ENCODE measurements at places on chromosomes 5 and 9.

DNA sequence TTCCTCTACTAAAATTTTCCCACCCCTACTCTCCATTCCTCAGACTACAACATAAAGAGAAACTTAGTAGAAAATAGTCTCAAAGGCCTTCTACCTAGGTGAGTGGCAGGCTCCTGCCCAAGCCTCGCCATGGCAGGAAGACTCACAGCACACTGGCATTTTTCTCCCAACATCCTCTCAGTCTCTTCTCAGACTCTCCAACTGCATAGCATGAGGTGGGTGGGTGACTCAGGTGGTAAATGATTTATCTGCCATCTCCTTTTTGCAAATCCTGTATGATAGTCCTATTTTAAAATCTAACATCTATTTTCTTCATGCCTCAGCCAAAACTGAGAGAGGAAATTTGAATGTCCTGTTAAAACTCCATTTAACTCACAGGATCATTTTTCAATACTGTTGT, 33.5 kb upstream of the GRIA1 start:
- no peak for DNase-seq

- DNase-seq: peak; percentile 19
Observed at GRCh38 chr5:56190497-56190896, 42.6 kb downstream of the ANKRD55 start.

GRCh38 chr5:31626156-31626555, 12.8 kb upstream of the PDZD2 start:
- DNase-seq: no peak

DNA sequence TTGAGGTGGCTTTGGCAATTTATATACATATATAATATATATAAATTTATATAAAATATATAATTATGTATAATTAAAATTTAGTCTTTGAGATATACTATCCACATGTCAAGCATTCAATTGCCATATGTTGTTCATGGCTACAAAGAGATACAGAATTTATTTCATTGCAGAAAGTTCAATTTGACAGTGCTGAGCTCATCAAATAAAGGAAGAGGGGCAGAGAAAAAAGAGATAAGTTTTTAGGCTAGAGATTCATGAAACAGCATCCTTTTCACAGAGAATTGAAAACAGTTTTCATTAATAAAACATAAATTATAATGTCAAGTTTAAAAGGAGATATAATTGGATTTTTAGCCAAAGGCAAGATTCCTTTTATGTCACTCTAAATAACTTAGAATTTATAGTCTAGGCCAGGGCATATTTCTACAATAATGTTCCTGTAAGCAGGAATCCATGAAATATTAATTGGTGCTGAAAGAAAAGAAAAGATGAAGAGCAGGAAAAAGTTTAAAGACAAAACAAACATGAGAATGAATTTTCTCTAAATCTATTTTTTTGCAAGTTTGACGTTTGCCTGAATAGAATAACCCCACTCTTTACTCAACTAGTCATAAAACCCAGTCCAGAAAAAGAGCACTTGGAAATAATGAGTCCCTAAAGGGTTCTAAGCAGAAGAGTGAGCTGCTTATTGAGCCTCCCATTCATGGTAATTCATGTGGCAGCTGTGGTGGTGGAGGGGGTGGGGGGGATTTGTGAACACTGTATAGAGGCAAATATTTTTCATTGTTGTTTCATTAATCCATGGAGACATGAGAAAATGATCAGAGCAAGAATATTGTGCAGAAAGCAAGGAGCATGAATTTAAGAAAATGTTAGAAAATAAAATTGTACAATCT, 1279.5 kb downstream of the CDH12 start:
- no peak for DNase-seq

- DNase-seq: no peak
Observed at GRCh38 chr5:52063186-52063585, 679.9 kb downstream of the ISL1 start.

DNA sequence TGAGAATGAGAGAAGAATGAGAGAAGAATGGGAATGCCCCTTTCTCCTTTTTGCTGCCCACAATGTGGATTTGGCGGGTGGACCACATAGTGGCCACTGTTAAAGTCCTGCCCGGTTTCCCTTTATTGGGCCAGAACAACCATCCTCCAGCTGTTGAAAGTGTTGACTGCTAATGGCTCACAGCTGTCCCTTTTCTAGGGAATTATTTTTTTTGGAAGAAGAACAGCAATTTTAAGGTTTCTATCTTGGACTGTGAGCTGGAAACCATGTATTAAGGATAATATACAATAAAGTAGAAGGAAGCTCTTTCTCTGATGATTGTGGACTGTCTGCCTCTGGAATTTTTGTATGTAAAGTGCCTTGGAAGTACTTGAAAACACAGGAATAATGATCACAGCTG, 185.9 kb downstream of the DMRT2 start:
- DNase-seq: no peak

DNA sequence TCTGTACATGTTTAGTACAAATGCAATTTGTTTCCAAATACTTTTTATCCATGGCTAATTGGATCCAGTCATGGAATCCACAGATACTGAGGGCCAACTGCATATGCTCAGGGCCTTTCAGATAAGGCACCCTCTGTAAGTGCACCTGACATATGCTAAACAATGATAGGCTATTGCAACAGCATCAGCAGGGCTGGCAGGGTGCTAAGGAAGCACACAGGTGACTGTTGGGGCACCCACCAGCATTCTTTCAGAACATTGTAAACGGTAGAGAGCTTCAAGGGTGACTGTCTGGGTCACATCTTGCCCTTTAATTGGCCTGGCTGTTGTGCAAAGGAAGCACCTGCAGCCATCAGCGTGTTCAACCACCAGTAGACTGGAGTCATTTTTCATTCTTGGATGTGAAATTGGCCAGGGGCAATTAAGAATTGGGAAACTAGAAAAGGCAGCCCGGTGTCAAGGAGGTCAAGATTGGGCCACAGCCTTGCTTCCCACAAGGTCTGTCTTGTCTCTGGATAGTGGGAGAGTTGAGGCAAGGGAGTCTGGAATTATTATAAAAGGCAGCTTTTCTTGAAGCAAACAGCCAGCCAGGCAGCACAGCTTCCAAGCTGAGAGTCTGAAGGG, 129.3 kb upstream of the RAI14 start:
- DNase-seq: no peak

DNA sequence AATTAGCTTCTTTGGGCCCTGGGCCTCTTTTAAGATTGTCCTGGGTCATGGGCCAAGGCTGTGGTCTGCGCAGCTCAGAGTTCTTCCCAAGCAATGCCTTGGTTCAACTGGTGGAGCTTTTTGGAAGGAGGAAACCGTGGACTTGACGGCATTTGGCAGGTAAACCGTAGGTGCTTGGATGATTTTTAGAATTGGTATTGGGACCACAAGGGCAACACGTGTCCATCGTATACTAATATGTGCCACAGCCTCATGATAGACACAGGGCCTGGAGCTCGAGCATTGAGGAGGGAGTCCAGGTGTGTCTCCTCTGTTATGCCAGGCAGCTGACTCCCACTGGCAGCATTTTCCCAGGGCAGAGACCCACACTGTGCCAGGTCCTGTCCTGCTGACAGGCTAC, 120.9 kb upstream of the PITX1 start:
- no peak for DNase-seq

GRCh38 chr5:179800696-179801201, 5.9 kb downstream of the MGAT4B start:
- DNase-seq: no peak

DNA sequence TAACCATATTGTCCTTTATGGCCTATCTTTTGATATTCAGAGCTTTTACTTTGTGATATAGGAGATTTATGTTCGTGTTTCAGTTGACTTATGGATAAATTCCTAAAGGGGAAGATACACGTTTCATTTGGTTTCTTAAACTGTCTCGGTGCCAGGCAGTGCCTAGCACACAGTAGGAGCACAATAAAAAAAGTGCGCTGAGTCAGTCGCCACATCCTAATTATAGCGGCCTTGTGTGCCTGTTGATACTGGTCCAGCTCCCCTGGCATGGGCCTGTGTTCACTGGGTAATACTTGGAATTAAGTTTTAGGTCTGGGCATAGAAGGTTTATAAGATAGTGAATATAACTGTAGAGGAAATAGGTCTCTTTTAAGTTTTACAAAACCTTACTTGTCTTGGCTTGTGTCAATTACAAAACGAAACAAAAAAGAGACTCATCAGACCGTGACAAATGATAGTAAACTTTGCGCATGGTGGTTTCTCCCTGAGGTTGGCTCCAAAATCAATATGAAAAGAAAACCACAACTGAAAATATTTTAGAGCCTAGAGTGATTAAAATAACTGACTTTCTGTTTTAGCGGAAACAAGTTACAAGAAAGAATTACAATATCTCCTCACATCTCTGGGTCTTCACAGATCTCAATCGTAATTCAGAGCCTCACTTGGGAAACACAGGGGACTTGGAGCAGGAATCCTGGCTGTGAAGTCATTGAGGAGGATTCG, 84.8 kb downstream of the MVB12B start:
- no peak for DNase-seq

DNA sequence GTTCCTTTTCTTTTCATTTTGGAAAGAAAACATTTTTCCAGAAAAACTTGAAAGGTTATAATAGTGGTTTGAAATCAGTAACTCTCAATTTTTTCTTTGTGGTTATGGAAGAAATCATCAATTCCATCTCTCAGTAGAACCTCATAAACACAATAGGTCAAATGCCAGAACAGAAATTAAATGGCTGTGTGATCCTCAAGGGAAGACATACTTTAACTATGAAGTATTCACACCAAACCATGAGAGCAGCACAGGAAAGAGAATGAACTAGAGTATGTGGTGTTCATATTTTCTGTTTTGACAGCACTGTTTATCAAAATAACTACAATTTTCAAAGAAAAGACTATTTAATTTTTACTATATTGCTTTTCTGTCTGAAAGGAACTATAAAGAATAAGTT, 29.7 kb upstream of the EFNA5 start:
- no peak for DNase-seq

- DNase-seq: no peak
Observed at GRCh38 chr9:129886226-129887174, 51.2 kb downstream of the USP20 start.

DNA sequence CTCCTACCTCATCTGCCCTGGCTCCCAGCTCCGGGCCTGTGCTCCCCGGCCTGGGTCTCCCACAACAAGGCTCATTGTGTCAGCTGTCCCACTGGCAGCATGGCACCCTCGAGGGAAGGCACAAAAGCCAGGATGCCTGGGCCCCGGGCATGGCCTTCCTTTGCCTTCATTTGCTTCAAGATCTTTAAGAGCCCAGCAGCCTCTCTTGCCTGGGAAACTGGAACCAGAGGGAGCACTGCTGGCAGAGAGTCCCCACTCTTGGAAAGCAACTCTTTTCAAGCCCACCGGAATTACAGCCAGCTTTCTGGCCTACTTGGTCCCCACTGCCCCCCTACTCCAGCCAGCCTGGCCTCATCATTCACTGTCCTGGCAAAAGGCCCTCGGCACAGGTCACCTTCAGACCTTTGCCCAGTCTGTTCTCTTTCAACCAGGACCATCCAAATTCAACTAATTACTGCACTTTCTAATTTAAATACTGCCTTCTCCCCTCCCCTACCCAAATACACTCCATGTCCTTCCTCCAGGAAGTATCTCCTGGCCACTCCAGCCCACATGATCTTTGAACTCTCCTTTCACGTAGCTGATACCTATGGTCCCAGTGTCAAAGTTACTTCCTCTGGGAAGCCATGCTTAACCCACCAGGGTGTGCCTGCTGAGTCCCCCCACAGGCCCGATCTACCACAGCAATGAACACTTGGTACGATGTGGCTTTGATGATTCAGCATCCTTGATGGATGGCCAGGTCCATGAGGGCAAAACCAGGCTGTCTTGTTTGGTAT, 8.9 kb downstream of the ZER1 start:
- no peak for DNase-seq

- no peak for DNase-seq
Observed at GRCh38 chr5:168713051-168713450, 133.9 kb upstream of the PANK3 start.

DNA sequence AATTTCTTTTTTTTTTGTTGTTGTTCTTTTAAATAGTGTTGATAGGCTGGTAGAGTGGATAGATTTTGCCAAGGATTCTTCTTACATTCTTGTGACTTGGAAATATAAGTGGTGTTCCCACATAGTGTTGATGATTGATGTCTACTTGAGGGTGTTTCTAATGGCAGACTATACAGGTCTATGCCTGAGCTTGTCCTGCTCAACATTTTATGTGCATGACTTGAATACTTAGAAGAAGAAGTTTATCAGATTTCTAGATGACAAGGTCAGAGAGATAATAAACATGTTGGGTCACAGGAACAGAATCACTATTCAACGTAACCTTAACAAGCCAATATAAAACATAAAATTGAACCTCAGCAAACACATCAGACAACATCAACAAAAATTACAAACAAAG, 24.2 kb downstream of the XRCC4 start:
- no peak for DNase-seq

GRCh38 chr5:40734986-40735385, 20.8 kb downstream of the TTC33 start:
- no peak for DNase-seq

- no peak for DNase-seq
Observed at GRCh38 chr9:76215066-76215465, 179.2 kb downstream of the RFK start.

- DNase-seq: no peak
Observed at GRCh38 chr9:130815242-130815808, 19.7 kb upstream of the ABL1 start.

GRCh38 chr5:62790348-62790747, 211.7 kb downstream of the LRRC70 start:
- no peak for DNase-seq

DNA sequence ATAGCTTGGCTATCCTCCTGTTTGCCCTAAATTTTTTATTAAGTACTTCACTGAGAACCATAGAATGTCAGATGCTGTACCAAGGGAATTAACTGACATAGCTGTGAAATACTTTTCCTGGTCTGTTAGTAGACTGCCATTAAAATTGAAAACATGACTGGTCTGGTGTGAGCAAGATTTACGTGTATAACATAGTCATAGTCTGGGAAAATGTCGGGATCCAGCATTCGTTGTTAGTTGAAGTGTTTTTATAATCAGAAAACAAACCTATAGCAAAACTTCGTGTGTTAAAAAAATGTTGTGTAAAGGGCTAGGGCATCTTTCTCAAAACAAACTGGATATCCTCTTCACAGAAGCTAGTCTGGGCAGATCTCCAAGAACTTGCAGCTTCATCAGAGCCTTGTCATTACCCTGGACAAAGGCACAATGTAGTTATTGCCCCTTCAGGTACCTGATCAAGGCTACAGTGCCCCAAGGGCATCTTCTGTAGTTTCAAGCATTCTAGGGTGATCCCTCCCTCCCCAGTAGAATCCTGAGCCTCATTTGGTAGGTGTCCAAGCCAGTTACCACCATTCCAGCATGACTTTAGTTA, 454.2 kb upstream of the SGCD start:
- no peak for DNase-seq

DNA sequence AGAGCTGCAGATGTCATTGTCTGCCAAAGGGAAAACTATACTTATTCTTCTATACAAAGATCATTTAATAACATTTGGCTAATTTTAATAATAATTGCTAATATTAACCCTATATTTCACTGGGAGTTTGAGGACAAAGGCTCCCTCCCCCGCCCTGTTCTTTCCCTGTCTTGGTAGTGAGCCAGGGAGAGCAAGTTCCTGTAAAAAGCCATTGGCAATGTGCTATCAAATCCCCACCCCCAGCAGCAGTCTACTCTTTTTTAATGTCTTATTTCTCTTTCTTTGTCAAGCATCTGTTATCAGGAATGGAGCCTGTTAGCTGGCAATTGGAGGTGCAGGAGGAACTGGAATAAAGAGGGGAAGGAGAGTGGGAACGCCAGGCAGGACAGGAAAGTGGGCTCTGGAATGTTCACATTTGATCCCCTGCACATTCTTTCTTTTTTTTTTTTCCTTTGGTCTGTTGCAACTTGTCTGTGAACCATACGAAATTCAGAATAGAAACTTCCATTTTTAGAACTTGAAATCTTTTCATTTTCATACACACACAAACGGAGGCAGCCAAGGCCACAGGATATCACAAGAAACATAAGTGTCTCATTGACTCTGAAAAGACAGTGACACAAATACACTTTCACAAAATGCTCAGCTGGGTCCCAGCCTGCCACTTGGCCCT, 664.8 kb upstream of the ZNF608 start:
- no peak for DNase-seq

All from stimulated activated CD4-positive, alpha-beta T cell treated with anti-CD3 and anti-CD28 coated beads, Interleukin-1b, Interleukin-23, amount 100 ng/mL, for 1 hour (primary cell).